ENCODE measurements at places on chromosomes 12 and 14. TPM values are rescaled to one million over a fixed set of nuclear protein-coding genes. Genes with fewer than 3 reads are reported as not detected.

DAO gene
- not detected for total RNA-seq

LRFN5 gene
- 4.1 TPM for total RNA-seq

DTD2 gene
- total RNA-seq: 31.1 TPM

AHSA1 gene
- total RNA-seq: 132 TPM

OR6C2 gene
- not detected for total RNA-seq

SOAT2 gene
- not detected for total RNA-seq

PMEL gene
- 4.7 TPM for total RNA-seq

RNU4-1 gene
- total RNA-seq: not detected

CTSG gene
- 17.2 TPM for total RNA-seq

SLCO1A2 gene
- not detected for total RNA-seq

OR4K13 gene
- total RNA-seq: not detected

P3H3 gene
- total RNA-seq: 17.3 TPM

GRCh38 chr14:75333606-75334548, 55.2 kb downstream of the FOS start:
- peak; percentile 54 for ATAC-seq

- ATAC-seq: no peak
These were observed 78.8 kb upstream of the SLC38A4 start for GRCh38 chr12:46904406-46905238.

- ATAC-seq: no peak
These were observed 79.7 kb downstream of the SPTB start for GRCh38 chr14:64800000-64800399.

- peak; percentile 51 for ATAC-seq
These were observed 59.7 kb downstream of the PLXNC1 start for GRCh38 chr12:94207849-94208621.

DNA sequence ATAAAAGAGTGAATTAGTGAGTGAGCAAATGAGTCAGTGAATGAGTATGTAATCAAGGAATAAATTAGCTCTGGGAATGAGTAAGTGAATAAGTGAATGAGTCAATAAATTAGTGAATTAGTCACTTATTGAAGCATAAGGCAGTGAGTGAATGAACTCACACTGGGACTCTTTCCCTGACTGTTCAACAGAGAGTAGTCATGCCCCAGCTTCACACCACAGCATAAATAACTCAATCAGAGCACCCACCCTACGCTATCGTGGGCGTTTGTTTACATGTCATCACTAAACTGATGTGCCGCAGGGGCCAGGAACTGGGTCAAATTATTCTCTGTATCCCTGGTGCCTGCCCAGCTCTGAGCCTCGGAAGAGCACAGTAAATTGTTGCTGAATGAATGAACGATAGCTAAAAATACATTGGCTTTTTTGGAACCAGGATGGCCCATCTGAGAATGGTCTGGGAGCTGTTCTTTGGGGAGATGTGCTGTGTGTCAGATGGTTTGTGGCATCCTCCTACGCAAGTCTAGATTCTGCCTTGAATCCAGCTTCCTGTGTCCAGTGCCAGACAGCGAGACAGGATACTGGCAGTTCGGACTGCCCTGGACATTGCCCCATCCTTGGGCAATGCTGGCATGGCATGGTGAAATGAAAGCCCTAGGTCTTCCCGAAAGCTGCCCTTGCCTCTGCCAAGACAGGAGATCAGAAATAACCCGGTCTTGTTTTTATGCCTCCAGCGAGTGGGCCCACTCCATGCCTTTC, 98.0 kb upstream of the RTL1 start:
- ATAC-seq: no peak

- ATAC-seq: no peak
These were observed 82.2 kb upstream of the RMST start for GRCh38 chr12:97380440-97380839.

DNA sequence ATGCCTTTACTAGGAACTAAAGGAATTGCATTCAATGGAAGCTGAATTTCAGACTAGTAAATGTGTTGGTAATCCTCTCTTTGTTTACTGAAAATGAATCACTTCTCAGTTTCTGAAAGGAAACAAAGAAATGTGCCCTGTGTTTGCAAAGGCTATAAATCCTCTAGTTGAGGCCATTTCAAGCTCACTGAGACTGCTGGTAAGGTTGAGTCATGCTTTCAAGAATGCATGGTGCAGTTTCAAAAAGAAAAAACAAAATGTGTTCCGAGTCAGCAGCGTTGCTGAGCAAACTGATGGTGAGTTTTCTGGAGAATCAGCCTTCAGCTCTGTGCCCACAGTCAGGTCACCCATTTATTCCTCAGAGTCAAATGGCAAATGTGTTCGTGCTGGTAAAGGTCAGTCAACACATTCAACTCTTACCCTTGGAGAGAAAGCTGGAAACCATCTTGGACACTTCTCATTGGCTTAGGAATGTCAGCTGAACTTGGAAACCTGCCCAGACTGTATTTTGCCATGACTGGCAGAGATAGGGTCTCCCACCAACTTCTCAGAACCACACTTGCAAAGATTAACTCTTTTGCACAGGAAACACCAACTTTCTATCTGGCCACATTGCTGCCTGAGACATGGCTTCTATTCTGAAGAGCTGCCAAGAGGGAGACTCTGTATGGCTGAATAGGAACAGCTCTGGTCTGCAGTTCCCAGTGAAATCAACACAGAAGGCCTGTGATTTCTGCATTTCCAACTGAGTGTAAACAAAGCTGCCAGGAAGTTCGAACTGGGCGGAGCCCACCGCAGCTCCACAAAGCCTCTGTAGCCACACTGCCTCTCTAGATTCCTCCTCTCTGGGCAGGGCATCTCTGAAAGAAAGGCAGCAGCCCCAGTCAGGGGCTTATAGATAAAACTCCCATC, 484.4 kb downstream of the ATP23 start:
- ATAC-seq: peak; percentile 43

GRCh38 chr14:101363261-101363555, 198.1 kb upstream of the DIO3 start:
- no peak for ATAC-seq

DNA sequence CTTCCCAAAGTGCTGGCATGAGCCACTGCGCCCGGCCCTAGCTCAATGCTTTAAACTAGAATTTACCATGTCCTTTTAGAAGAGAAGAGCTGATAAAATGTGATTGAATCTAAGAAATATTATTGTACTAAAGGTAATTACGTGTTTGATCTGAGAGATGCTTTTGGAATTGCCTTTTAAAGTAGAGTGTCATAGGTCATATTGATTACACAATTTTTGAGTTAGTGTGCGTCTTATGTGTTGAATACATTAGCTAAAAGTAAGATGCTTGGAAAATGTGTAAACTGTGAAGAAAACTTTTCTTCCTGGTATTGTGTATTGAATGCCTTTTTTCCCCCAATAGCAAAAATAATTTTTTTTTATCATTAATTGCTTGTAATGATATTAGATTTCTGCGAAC, 41.7 kb downstream of the MIA2 start:
- no peak for ATAC-seq

- no peak for ATAC-seq
These were observed 249.2 kb downstream of the AEBP2 start for GRCh38 chr12:19688532-19688931.

DNA sequence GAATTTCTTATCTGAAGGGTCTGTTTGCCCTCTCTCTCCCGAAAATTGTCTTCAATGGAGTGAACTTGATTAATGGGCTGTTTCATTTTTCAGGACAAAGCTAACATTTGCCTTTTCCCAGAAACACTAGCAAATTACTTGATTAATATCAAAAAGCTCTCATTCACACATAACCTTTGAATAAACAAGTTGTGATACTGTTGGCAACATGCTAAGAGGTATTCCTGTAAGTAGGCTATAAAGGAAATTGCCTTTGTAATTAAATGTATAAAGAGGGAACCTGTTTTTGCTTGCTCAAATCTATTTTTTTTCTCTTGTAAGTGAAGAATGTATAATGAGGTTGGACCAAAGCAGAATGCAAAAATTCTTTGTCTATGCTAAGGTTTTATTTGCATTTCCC, 457.2 kb downstream of the TMTC2 start:
- ATAC-seq: no peak

GRCh38 chr12:50922820-50923219, 29.5 kb upstream of the HIGD1C start:
- no peak for ATAC-seq

DNA sequence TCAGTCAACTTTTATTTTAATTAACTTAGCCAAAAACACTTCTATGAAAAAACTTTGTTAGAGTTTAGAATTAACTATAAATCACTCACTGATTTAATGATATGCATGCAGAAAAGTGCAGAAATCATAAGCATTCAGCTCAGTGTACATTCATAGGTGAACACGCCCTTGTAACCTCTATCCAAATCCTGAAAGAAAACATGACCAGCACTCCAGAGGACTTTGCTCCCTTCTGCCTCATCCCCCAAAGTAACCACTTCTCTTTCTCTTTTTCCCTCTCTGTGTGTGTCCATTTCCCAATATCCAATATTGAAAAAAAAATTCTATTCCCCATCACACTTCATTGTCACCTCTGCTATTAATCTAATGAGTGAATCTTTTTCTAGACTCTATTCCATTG, 197.1 kb upstream of the FAR2 start:
- no peak for ATAC-seq

- ATAC-seq: no peak
These were observed 451.2 kb downstream of the RPS29 start for GRCh38 chr14:49134940-49135339.

GRCh38 chr14:95516554-95517181, at the start of gene SYNE3:
SYNE3 (minus strand) TSS chr14:95516650; CDS start chr14:95475821, 40,829 bp downstream.
- peak; percentile 78 for ATAC-seq

GRCh38 chr12:88572781-88573549, 7.3 kb downstream of the KITLG start:
- ATAC-seq: no peak

- no peak for ATAC-seq
These were observed 305.3 kb downstream of the SLC6A15 start for GRCh38 chr12:84607170-84607819.

DNA sequence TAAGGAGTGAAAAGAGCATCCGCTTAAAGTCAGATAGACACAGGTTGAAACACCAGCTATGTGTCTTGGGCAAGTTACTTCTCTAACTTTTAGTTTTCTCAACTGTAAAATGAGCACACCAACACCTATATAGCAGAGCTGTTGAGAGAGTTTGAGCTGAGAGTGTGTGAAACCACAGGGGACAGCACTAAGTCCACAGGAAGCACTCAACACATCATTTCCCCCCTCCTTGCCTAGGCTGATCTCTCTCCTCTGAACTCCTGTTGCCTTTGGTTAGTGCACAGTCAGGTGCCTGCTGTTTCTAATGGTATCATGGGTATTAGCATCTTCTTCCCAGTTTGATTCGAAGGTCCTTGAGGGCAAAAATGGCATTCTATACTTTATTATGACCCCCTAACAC, 176.7 kb downstream of the DPF3 start:
- ATAC-seq: no peak

DNA sequence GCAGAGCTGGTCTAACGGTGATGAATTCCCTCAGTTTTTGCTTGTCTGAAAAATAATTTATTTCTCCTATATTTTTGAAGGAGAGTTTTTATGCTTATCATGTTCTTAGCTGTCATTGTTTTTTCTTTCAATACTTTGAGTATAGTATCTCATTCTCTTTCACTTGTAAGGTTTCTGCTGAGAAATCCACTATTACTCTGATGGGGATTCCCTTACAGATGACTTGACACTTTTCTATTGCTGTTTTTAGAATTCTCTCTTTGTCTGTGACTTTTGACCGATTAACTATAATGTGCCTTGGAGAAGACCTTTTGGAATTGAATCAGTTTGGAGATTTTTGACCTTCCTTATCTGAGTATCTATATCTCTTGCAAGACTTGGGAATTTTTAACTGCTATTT, 139.6 kb downstream of the PRKD1 start:
- no peak for ATAC-seq

DNA sequence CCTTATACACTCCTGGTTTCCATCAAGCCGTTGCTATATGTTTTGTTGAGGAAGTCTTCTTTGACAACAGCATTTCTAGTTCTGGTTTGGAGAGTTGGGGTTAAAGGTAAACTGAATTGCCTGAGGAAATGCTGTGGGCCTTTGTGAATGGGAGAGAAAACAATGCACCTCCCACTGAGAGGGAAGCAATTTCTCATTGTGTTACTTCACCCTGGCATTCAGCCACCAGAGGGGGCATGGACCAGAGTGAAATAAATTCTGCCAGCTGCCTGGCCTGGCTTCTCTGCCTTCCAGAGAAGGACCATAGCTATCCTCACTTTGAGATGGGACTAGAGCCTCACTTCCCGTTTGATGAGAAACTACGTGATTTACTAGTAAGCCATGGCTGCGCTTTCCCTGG, 475.3 kb downstream of the EGLN3 start:
- no peak for ATAC-seq

- no peak for ATAC-seq
These were observed 518.7 kb upstream of the MGAT4C start for GRCh38 chr12:86774841-86775388.

- ATAC-seq: peak; percentile 39
These were observed 250.4 kb downstream of the C12orf75 start for GRCh38 chr12:105580821-105581352.

DNA sequence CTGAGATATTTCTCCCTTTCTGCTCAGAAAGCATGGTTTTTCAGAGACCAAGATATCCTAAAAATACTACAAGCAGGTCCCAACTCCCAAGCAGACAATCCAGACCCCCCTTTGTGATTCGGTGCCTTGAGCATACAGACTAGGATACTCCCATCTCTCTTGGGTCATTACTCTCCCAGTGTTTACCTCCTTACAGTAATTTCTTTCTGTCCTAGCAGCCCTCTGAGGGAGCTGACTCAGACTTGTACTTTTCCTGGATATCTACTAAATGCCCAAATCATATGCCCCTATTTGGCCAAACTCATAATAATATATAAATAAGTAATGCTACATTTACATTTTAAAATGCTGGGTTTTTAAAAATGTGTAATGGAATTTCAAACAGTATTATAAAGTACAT, 355.6 kb downstream of the LRIG3 start:
- no peak for ATAC-seq

DNA sequence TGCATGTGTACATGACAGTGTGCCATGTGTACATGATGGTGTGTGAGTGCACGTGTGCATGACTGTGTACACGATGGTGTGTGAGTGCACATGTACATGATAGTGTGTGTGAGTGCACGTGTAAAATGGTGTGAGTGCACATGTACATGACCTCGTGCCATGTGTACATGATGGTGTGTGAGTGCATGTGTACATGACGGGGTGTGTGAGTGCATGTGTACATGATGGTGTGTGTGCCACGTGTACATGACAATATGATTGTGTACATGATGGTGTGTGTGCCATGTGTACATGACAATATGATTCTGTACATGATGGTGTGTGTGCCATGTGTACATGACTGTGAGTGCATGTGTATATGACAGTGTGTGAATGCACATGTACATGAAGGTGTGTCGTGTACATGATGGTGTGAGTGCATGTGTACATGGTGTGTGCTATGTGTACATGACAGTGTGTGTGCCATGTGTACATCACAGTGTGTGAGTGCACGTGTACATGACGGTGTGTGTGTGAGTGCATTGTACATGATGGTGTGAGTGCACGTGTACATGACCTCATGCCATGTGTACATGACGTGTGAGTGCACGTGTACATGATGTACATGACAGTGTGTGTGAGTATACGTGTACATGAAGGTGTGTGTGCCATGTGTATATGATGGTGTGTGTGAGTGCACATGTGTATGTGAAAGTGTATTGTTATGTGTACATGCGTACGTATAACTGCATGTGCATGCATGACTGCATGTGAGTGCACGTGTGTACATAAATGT, 46.3 kb downstream of the FBRSL1 start:
- ATAC-seq: no peak

GRCh38 chr12:130431176-130431575, 93.5 kb downstream of the PIWIL1 start:
- ATAC-seq: no peak

GRCh38 chr12:123840765-123841425, 78.8 kb downstream of the DNAH10 start:
- ATAC-seq: no peak

- no peak for ATAC-seq
These were observed 42.1 kb downstream of the KDM2B start for GRCh38 chr12:121538699-121539061.

GRCh38 chr14:77128414-77128891, 13.1 kb downstream of the ZDHHC22 start:
- ATAC-seq: no peak

Data from gastroesophageal sphincter (tissue), 4 donors.